NCI-H2171 treated with DMSO at 0.1 percent for 48 hours (cell line): ENCODE measurements at places on chromosomes 6 and 20.

GRCh38 chr6:79215213-79215824 lies 19.2 kb downstream of the HMGN3 start:
- no peak for DNase-seq

GRCh38 chr6:16413399-16413798 lies 175.0 kb downstream of the GMPR start:
- no peak for DNase-seq

GRCh38 chr6:21902628-21903169 lies 309.1 kb downstream of the SOX4 start:
- DNase-seq: no peak

- no peak for DNase-seq
These were observed 421.0 kb downstream of the TENT5A start for GRCh38 chr6:81331526-81331925.

DNA sequence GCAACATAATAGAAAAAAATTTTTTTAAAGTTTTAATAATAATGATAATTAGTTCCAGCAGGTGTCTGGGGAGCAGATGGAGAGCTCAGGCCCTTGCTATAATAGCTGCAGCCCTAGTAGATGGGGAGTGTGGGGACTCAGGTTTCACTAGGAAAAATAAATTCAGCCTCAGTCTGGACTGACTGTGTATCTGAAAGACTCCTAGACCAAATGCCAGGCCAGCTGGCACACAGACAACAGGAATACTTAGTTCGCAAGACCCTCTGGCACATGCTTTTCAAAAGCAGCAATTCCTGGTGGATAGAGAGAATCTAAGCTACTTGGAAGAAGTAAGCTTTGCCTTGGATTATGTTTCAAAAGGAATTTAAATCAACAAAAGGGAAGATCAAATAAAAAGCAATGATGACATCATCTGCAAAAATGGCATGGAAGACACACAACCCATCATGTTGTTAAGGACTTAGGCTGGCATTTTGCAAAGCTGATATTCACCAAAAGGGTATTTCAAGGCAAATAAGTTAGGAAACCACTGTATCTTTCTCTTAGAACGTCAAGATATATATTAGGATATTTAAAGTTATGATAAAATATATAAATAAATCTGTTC lies 107.8 kb downstream of the RNGTT start:
- DNase-seq: peak; percentile 98

- no peak for DNase-seq
These were observed 193.3 kb downstream of the CLIC5 start for GRCh38 chr6:45822246-45822812.

GRCh38 chr6:160987265-160987664 lies 4.3 kb upstream of the MAP3K4 start:
- DNase-seq: peak; percentile 44

GRCh38 chr20:18314786-18315406 lies 26.6 kb downstream of the ZNF133 start:
- no peak for DNase-seq

DNA sequence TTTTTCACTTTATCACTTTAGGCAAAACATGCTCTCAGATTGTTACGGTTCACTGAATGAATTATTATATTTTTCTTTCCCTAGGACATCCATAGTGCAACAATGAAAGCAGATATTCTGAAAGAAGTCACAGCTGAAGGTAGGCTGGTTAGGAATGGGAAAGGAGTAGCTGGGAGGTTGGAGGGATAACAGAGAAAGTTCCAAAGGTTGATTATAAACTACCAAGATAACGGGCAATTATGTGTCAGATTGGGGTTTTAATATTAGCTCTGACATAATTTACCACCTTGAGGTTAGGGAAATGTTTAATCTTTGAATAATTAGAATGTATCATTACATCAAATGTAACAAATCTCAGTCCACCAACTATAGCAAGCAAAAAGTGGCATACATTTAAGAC lies 96.5 kb downstream of the HTR1B start:
- no peak for DNase-seq

- peak; percentile 72 for DNase-seq
These were observed 161.8 kb downstream of the LRFN2 start for GRCh38 chr6:40425192-40425919.
